Caki2 (cell line): ENCODE measurements at places on chromosomes 11 and 22.
A peak's percentile ranks its signal among the peaks of the same experiment; 100 is the strongest.

DNA sequence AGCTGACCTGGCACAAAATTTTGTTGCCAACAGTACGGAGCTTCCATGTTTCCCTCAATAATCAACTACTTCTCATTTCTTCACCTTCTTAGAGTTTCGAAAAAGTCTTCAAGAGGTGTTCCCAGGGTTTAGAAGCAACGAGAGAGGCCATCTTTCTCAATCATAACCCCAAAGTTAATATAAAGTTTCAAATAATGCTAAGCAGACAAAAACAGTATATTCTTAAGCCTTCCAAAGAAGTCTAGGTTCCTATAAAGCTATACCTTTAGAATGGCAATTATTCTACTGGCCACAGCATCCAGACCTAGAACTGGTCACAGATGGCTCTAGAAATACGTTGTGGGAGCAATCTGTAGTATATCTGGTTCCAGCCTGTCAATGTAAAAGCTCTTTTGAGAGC is 16.9 kb downstream of the DDX6 start:
- no peak for DNase-seq

- no peak for DNase-seq
These were observed 28.9 kb upstream of the TMEM86A start for GRCh38 chr11:18669711-18670110.

- no peak for DNase-seq
These were observed 12.8 kb downstream of the TNRC6B start for GRCh38 chr22:40190501-40190900.

DNA sequence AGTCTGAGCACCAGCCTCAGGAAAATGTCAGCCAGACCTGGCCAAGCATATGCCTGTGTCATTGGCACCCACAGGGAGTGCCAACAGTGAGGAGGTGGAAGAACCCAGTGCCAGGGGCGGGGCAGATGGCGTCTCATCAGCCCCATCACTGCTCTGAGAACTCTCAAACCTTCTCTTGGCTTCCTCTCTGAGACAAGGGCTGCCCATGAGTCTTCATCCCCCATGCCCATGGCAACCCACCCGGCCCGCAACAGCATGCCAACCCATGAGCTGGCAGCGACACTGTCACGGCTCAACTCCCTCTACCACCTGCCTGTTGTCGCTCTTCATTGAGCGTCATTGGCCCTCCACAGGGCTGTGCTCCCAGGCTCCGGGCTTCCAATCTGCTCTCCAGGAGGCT is 340.5 kb downstream of the BUD13 start:
- DNase-seq: no peak

GRCh38 chr11:119486691-119487259 is 63.8 kb upstream of the THY1 start:
- no peak for DNase-seq

DNA sequence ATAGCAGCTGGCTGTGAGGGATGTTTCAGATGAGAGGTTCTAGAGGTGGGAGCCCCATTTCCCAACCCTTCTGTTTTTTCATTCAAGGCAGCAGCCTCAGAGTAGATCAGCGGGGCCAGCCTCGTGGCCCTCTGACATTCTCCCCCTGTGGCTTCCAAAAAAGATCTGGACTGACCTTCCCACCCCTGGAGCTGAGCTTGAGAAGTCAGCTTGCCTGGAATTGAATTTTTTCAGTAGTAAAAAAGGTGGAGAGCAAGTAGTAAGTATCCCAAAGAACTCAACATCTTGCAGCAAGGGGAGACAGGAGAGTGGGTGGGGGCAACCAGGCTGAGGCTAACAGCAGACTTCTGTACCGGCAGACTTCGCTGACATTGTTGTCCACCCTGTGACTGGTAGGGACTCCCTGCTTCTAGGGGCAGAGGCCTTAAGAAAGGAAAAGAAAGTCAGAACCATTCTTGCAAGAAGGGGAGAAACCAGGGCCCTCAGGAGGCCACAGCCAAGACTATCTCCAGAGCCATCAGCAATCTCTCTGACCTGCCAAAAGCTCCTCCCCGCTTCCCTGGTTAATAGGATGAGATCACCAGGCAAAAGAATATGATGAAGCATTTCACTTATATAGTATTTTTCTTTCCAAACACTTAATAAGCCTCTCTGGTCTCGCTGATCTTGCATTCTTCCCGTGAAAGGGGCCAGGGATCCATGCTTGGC is 2.0 kb upstream of the GRIK4 start:
- no peak for DNase-seq

- DNase-seq: peak; percentile 93
These were observed 55.5 kb downstream of the ABTB2 start for GRCh38 chr11:34302046-34302921.
